Activated naive CD8-positive, alpha-beta T cell treated with anti-CD3 and anti-CD28 coated beads for 36 hours (primary cell): ENCODE measurements at places on chromosomes 5 and 9.

DNA sequence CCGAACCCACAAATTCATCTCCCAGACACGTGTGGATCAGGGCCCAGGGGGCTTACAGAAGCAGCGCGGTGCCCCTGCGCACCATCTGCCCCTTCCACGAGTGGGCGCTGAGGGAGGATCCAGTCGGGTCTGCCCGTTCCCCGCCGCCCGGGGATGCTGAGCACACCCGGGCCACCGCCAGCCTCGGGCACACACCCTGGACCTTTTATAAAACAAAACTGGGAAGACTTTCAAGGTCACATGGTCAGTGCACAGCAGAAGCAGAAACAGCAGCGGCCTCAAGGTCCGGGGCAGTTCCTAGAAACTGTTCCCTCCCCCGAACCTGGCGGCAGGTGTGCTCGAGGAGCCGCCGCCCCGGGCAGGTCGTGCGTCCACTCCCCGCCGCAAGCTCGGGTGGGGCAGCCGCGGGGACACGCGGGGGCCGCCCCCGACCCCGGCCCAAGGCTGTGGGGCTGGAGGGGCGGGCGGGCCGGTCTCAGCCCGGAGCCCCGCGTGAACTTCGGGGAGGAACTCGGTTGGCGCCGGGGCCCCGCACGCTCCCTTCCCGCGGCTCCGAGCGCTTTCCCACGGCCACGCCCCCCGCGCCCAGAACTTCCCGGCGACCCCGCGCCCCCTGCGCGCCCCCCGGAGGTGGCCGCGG is 633 bp upstream of the PPP1R26 start:
- no peak for DNase-seq

DNA sequence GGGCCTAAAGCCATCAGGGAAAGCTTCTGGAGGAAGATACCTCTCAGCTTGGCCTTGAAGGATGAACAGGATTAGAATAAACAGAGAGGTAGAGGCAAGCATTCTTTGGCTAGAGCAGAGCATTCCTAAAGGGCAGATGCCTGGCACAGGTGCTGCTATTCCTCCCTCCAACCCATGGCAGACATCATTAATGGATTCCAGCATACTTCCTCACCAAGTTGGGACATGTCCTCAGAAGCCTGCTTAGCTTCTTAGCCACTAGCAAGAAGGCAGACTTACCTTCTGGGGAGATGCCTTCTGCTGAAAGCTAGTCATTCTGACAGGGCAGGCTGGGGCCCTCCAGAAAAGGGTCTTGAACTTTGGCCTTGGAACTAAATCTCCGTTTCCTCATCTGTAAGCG is 122.0 kb downstream of the RGS3 start:
- DNase-seq = no peak

DNA sequence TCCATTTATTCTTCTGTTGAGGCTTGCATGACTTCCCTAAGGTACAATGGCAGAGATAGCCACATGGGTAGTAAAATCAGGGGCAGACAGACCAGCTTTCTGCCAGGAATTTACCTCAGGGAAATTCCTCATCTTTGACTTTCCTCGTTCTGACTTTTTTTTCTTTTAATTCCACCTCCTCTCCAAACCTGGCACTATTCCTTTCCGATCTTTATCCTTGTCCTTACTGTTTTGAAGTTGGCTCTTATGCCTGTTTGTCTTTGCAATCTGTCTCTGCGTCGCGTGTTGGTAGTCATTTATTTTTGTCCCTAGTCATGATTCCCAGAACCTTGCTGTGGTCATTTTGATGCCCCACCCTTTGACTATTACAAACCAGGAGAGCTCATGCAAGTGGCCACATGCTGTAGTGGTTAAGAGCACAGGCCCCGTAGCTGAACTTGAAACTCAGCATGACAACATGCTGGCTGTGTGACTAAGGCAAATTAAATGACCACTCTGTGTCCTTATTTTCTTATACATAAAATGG is 19.0 kb downstream of the TMC1 start:
- no peak for DNase-seq

GRCh38 chr5:28328681-28329080 is 1290.3 kb upstream of the CDH9 start:
- no peak for DNase-seq

- DNase-seq = no peak
Measured at GRCh38 chr9:134366223-134367031, 40.2 kb downstream of the RXRA start.

DNA sequence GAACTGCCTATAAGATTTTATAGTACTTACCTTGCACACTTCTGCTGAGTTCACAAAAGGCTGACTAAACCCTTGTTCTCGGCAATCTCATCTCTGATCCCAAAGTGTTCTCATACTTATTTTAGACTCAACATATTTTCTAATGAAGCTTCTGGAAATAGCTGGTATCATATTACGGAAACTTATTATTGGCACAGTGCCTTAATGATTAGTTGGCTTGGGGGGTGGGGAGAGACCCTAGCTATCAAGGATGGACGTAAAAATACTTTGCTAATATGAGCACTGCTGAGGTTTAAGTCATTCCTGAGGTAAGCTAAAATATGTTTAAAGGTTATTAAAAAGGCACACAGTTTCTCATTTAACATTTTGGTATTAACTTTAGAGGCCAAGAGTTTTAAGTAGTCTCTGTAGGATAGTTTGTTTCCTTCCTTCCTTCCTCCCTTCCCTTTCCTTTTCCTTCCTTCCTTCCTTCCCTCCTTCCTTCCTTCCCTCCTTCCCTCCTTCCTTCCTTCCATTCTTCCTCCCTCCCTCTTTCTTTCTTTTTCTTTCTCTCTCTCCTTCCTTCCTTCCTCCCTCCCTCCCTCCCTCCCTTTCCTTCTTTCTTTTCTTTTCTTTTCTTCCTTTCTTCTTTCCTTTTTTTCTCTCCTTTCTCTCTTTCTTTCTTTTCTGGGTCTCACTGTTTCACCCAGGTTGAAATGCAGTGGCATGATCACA is 31.5 kb downstream of the ZSWIM6 start:
- no peak for DNase-seq

GRCh38 chr9:69483886-69484422 is 158.9 kb downstream of the ENTREP1 start:
- no peak for DNase-seq

- DNase-seq = no peak
Measured at GRCh38 chr5:85671223-85671970, 946.3 kb upstream of the COX7C start.

DNA sequence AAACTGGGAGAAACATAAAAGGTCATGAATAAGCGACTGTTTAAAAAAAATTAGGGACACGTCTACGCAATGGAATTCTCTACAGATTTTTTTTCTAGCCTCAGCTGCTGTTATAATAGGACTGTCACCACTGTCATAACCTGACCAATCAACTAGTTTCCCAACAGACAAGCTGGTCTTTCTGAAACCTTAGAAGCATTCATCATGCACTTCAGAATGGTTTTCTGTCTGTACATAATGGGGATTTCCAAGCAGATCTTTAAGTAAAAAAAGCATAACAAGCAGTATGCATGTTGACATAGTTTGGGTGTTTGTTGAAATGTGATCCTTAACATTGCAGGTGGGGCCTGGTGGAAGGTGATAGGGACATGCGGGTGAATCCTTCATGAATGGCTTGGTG is 58.3 kb upstream of the SEMA6A start:
- DNase-seq = no peak

DNA sequence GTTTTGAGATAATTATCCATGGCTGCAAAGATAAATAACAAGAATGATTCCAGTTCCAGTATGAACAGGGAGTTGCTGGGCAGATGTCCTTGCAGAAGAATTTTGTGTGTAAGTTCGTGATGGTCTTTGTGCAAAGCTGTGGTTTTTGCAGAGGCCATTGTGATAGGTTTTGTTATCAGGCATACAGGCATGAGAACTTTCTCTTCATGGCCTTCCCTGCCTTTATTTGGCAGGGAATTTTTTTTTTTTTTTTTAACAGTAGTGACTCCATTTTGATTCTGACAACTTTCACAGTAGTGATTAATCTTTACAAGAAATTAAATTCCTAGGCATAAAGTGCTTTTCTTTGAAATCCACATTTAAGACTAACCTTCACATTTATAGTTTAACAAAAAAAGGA is 1999.5 kb upstream of the CDH6 start:
- no peak for DNase-seq

DNA sequence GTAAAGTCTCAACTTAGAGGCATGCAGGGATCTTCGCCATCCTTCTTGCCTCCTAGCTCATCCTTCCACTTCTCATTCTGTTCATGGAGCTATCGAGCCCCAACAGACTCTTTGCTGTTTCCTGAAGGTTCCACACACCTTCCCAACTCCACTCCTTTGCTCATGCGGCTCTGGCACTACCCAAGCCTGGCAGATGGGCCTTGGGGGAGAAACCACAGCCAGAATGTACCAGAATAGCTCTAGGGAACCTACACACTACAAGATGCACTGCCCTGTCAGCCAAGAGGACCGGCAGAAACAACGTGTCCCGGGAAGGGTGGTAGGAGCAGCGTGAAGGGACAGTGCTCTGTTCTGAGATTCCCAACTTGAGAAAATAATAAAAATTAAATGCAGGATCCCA is 178.9 kb downstream of the GABBR2 start:
- no peak for DNase-seq

DNA sequence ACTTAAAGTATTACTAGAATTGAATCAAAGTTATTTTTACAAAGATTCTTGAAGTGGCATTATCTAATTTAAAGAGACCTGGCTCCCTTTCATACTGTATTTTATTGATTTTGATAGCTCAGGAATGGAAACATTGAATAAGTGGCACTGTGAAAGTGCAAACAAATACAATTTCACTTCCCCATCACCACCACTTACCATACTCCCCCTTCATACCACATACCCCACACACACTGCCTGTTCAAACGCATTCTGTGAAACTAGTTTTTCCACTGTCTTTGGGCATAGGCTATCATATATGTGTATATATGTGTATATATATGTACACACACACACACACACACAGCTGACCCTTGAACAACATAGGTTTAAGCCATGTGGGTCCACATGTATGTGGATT is 62.1 kb upstream of the ATG10 start:
- no peak for DNase-seq

- peak; percentile 28 for DNase-seq
Measured at GRCh38 chr9:135990468-135991429, 29.6 kb upstream of the UBAC1 start.

DNA sequence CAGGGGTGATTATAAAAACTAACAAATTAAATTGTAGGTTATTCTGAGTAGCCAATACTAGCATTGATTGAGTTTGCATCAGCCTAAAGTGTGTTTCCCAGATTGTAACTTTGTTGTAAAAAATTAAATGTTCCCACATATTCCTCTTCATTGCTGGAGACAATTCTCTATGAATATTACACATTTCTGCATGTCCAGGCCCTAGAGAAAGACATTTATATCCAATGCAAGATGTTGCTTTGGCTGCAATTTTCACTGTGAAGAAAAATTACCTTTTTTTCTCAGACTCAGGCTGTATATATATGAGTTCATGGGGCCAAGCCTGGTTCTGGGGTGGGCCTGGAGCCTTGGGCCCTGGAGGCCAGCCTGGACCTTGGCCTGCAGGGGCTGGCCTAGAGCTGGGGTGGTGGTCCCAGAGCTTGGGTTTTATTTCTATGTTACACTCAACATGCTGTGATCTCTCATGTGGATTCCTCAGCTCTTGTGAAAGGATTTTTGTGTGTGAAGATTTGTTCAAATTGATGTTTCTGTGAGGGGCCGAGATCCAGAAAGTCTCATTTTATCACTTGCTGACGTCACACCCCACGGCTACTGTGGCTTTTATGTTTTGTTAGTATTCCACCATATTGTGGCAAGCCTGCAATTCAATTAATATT is 232.5 kb downstream of the SPATA31A1 start:
- DNase-seq = no peak

DNA sequence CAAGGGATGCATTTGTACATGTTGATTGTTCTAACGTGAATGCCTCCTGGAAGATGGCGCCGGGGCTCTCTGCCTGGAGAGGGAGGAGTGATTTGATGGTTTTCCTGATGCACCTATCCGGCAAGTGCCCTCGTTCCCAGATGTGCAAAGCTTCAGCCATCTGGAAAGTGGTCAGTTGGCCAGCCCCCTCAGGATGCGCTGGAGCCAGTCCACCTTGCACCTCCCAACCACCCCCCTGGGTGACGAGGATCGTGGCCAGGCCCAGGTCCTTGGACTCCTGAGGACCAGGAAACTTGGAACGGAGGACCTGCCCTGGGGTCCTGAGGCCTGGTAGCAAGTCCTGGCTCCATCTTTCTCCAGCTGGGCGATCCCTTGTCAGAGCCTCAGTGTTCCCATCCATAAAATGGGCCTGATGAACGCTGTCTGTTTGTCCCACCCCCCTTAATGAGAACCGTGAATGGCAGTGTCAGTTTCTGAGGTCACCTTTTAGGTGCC is 23.6 kb upstream of the RNU6ATAC start:
- no peak for DNase-seq

GRCh38 chr5:20213803-20214202 is 225.8 kb upstream of the CDH18 start:
- DNase-seq = no peak

GRCh38 chr5:172410160-172410559 is 44.2 kb downstream of the SH3PXD2B start:
- DNase-seq = peak; percentile 29

DNA sequence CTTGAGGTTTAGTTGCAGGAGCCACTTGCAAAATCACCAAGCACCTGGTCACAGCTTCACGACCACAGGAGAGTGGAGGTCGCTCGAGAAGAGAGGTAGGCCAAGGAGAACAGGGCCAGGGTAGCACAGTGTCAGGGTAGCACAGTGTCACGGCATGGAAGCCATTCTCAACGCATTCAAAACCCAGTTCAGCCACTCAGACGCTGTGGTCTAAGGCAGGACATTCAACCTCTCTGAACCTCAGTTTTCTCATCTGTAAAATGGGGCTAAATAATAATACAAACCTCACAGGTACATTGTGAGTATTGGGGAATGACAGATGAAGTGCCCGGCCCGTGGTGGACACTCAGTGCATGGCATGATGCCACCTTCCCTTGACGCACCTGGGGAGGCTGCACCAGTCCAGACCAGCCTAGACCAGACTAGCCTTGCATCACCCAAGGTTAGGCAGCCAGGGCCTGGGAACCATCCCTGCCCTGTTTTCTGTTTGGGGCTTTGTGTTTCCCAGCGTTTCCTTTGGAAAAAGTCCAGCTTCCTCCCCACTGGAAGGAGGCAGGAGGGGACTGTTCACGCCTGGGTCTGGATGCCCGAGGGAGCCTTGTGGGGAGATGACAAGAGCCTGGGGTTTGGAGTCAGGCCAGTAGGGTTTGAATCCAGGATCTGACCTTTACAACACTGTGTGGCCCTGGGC is 7.8 kb upstream of the LMX1B start:
- DNase-seq = no peak

GRCh38 chr9:131577005-131578000 is 32.0 kb downstream of the PRRT1B start:
- no peak for DNase-seq

DNA sequence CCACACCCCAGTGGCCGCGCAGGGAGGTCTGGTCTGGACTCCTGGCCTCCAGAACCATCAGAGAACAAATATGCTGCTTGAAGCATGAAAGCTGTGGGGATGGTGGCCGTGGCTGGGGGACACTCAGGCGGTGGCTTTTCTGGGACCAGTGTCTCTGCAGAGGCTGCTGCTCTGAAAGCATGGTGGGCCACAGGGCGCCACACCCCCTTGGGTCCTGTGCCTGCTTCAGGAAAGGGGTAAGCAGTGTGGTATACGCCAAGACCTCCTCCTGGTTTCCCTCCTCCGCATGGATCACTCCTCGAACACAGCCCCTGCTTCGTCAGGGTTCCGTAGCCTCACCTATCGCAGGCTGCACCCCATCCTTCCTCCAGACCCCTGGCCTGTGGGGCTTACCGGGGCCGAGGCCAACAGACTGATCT is 19.7 kb upstream of the TERT start:
- DNase-seq = no peak
